ENCODE measurements at places on chromosomes 5 and 9. TPM values are rescaled to one million over a fixed set of nuclear protein-coding genes. Genes with fewer than 3 reads are reported as not detected.

PCDHA4 gene
- total RNA-seq: 0.23 TPM

MAMDC4 gene
- 0.59 TPM for total RNA-seq

NHP2 gene
- 151 TPM for total RNA-seq

MED27 gene
- total RNA-seq: 17.3 TPM

CD14 gene
- total RNA-seq: 107 TPM

INSYN2B gene
- 4.0 TPM for total RNA-seq
